ENCODE measurements at places on chromosomes 5 and 9.

- DNase-seq, result no peak
Observed at GRCh38 chr9:14242150-14242805, 71.7 kb downstream of the NFIB start.

DNA sequence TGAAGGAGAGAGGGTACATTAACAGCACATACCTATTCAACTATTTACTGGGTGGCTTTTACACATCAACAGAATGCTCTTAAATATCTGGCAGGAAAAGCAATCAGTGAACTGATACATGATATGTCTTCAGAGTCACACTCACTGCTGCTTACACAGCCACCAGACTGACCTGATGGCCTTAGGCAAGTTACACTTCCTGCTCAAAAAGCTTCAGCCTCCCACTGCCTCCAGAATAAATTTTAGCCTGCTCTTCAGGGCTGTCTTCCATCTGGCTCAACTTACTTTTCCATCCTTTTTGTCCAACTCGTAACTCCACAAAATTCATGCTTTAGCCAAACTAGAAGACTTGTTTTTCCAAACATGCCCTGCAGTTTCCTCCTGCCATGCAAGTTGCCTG is 10.7 kb downstream of the LOX start:
- DNase-seq, result no peak

DNA sequence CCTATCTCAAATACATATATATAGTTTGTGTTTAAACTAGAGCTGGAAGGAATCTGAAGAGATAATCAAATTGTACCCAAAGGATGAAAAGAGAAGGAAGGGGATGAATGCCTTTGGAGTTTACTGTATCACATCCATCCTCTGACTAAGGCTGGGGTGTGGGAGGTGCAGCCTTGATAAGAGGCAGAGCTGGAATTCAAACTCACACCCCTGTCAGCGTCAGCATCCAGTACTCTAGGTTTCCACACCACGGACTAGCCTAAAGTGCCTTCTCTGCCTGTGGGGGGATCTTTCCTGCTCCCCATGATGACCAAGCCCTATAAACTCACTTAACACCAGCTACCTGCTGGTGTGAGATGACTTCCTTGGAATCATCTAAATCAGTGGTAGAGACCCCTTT is 48.1 kb downstream of the EPB41L4B start:
- no peak for DNase-seq

GRCh38 chr5:163941079-163941478 is 435.7 kb downstream of the MAT2B start:
- DNase-seq, result no peak

DNA sequence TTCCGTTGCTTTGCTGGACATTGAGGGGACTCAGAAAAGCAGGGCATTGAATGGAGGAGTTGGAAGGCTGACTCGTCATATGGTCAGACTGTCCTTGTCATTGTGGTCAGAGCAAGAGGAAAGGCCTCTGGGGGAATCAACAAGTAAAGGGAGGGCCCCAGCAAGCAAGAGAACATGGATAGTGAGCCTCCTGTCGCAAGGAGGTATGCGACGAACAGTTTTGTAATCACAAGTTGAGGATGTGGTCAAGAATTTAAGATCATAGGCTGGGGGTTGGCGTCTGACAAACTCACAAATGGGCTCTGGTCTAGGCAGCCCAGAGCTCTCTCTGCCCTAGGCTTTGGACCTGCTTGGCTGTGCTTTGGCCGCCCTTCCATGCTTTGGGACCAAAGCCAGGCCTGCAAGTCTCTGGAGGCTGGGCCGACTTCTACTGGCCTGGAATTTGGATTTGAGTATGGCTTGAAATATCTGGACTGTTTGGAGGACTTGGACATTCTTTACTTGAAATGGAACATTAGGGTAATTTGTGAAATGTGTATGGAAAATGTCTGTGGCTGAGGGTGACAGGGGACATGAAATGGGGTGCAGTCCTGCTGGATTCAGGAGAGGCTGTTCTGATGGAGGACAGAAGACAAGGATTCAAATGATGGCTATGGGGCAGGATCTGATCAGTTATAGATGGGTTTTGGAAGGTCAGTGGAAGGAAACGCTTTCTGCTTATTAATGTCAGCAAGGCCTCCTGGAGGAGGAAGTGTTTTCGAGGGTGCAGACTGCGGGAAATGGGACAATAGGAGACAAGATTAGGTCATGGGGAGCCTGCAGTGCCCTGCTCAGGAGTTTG is 19.2 kb upstream of the NDST1 start:
- no peak for DNase-seq

DNA sequence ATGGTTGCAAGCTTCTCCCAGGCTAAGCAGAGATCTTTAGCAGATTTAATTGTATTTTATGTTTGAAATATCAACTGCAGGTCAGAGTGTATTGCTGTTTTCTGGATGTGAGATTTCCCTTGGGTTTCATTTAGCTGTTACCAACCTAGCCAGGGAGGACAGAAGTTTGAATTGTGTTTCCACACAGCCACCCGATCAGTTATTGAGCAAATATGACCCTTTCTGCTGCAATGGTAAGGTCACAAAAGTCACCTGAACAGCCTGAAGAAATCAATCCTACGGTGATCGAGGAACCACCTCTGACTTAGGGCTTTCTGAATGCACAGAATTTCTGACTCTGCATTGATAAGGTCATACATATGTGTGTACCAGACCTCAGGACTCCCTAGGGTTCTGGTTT is 419.9 kb downstream of the MAN2A1 start:
- DNase-seq, result no peak

DNA sequence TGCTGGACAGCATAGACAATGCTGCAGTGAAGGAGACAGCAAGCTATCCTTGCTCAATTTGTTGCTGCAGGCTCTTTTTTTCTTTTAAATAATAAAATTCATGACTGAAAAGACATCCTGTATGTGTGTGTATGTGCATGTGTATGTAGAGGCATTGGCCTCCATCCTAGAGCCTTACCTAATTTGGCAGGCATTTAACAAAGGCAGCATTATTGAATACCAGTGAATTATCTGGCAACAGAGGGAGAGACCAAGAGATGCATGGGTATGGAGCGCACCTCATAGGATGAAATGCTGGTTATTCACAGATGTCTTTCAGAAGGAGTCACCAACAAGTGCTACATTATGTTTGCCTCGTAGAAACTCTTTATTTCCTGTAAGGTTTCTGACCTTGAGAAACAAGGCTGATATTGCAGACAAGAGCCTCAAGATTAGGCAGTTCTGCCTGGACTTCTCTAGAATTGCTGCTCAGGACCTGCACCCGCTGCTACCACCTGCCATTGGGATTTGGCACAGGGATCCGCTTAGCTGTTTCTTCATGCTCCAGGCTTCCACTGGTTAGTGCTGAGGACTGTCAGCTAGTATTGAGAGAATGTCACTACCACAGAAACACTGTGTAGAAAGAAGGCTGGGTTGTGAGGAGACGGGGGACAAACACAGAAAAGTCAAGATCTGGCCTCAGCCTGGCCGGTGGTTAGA is 247.7 kb upstream of the RFX3 start:
- DNase-seq, result no peak

- no peak for DNase-seq
Observed at GRCh38 chr5:116076496-116076895, 8.3 kb upstream of the COMMD10 start.

DNA sequence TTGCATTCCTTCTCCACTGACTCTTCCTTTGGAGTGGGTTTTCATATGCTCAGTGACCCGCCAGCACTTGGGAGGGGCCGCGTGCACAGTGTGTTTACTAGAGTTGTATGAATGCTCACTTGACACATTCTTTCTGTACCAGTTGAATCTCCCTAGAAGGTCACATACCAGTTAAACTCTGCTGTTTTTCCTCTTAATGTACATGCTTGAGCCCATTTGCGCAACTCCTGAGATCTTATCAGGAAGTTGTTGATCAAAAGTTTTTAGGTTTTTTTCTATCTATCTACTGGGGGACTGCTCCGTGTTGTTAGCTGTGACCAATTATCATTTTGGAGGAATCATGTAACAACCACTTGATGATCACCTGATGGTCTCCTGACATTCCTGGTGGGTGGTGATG is 392.7 kb downstream of the CDH9 start:
- no peak for DNase-seq

DNA sequence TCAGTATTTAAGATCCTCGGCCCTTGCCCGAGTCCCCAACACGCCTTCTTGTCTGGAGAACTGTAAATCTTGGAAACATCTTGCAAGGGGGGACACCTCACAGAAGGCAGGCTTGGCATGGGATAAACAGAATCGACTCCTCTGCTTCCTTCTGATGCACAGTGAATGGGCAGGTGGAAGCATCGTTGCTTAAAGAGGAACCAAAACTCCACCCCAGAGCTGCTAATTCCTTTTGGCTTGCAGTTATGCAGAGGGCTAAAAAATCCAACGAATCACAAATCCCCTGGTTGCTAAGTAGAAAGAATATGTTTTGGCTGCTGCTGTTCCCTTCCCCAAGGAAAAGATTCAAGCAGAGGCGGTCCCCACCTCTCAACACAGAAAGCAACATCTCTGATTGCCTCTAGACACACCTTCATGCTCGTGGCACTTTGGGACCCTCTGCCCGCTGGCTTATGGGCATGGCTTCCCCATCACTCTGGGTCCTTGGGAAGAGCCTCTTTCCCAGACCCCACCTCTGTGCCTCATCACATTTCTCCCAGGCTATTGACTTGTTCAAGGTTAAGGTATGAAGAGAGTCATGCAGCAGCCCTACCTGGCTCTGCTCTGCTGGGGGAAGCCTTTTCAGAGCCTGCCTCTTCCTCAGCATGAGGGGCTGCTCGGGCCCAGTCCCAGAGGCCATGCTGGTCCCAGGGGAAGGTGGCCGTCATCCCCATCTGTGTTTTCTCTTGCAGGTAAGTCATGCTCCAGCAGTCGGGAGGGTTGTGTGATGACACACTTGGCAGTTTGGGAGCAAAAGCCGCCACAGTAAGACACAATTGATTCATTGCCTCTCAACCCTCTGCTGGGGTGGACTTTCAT is 137.1 kb downstream of the KCNIP1 start:
- DNase-seq, result no peak

DNA sequence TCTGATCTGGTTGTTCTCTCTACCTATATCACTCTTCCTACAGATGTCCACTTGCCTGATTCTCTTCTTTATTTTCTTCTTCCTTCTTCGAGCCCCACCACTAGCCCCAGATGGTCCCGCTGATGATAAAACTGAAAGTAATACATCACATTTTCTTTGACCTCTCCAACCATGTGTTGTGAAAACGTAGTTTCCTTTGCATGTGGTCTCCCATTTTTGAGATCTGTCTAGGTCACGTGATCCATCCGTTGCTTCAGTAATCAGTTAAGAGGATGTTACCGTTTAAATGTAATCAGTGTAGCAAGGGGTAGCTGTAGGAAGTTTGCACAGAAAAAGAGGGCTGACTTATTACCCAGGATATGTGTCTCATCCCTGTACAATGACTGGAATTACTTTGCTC is 426.3 kb upstream of the TLE4 start:
- DNase-seq, result no peak

DNA sequence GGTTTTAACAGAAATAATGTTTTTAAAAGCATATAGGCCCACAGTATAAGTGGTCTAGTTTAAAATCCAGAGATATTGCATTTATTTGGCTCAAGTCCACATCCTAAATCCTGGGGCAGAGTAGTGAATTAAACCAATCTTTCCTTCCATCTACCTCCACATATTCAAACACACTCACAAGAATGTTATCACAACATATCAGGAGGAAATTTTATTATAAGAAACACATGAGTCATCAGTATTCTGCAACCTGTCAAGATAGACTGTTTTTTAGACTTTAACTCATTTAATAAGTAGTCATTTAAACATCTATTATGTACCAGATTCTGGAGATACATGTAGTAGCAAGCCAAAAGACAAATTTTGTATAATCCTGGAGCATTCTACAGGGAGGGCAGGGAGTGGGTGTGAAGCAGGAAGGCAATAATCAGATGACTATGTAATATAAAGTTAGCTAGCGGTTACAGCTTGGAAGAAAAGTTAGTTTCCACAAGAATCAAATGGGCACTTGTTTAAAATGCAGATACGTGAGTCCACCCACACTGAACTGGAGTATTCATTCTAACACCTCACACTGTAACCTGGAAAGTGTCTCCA is 187.3 kb upstream of the PIK3R1 start:
- DNase-seq, result no peak

DNA sequence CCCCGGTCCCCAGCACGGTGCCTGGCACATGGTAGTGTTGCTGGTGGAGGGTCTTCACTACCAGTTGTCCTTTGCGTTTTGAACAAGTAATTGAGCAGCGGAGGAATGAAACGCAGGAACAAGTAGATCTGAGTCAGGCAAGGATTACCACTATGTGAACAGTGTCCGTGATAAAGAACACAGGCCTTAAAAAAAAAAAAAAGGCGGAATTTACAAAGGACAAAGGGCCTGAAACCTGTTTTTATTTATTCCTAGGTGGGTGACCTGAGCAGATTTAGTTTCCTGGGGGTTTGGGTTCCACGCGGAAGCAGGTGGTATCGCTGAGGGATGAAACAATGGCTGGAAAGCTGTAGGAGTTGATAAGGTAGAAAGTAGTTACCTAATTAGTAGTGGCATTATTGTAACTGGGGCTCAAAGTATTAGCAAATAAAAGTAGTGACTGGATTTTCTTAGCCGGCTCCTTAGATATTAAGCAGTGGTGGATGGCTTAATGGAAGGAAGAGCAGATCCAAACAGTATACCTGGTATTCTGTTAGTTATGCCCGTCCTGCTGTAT is 1.1 kb downstream of the RUSC2 start:
- no peak for DNase-seq

- DNase-seq, result no peak
Observed at GRCh38 chr9:124074746-124075145, 63.2 kb downstream of the LHX2 start.

GRCh38 chr5:149046196-149046829 is 16.5 kb downstream of the SH3TC2 start:
- no peak for DNase-seq

DNA sequence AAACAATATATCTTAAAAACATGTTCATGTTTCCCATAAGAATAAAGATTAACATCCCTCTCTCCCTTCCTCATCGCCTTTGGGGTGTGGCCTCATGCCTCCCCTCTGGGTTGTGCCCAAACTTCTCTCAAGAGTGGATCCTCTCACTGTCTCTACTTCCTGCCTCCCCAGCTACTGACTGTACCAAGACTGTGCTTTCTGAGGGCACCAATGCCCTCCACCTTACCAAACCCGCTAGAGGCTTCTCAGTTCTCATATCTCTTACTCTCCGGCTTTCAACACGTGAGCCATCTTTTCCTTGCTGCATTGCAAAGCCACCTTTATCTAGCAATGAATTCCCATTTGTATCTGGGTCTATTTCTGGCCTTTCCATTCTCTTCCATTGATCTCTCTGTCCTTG is 34.4 kb upstream of the KCNIP1 start:
- no peak for DNase-seq

GRCh38 chr9:99980598-99980997 is 74.1 kb downstream of the STX17 start:
- no peak for DNase-seq

DNA sequence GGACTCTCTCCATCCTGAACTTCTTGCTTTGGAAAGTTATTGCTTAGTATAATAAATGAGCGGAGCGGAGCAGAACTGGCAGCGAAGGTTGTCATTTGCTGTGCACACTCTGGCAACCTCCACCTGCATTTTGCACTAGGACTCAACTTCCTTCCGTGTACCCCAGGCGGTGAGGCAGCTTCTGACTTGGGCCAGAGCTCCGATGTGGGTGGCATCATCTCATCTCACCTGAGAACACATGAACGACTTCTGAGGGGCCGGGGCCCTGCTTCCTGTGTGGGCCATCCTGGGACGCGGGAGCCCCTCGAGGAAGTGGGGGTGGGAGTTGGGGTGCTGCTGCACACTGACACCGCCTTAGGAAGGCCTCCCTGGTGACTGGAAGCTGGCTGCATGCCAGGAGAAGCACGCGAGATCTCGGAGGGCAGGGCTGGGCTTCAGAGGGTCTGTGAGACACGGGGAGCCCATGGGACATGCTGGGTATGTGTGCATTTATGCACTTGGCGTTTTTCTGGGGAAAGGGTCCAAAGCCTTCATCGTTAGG is 56.5 kb upstream of the COL5A1 start:
- no peak for DNase-seq
